ENCODE measurements at places on chromosomes 11 and 22. TPM values are rescaled to one million over a fixed set of nuclear protein-coding genes. Genes with fewer than 3 reads are reported as not detected.

DNA sequence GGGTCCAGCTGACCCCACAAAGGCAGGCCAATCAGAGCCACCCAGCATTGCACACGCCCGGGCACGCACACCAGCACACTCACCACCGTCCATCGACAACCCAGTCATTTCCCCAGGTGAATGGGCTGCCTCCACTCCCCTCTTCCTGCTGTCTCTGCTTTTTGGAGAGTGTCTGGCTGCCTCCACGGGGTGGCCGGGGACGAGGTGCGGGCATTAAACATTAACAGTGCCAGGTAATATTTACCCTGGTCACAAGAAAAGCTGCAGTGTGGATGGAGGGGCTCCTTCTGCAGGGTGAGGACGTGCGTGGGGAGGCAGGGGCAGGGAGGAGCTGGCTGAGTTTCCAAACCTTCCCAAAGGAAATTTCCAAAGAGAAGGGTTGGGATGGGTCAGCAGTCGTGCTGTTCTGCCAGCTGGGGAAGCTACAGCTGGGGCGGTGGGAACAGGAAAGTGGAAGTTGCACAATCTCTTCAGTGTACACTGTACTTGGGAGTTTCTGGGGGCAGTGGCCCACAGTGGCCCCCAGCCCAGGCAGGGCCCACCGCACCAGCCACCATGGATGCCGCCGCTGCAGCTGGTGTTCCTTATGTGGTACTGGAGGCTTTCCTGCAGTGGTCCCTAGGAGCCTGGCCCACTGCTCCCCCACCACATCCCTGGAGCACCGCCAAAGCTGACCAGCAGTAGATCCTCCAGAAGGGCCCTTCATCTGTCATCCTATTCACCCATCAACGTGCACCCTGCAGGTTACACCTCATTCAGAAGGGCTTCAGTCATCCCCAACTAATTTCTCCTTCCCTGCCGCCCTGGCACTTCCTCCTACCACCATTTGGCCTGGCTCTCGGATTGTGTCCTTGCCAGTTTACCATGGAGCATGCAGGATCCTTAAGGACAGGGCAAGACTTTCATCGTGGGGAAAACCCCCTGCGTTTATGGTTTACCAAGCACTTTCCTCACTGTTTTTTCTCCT is at the start of gene FXYD2:
Gene FXYD2, minus strand, starts transcription at position 174 of the 967 bp plus-strand sequence. Its CDS starts 66 bp downstream, at position 108.
- H3K4me1 ChIP-seq: peaks cover 14% of the 10 kb centered on the region
- H3K4me3 ChIP-seq: no peak within 1 kb of the TSS
- H3K27ac ChIP-seq: no peak within 1 kb of the TSS
- no peaks in the 10 kb centered on the region for H3K36me3 ChIP-seq

The OR52I2 gene
- polyA plus RNA-seq: 0.05 TPM

The NAGA gene
- polyA plus RNA-seq: 38.4 TPM

DNA sequence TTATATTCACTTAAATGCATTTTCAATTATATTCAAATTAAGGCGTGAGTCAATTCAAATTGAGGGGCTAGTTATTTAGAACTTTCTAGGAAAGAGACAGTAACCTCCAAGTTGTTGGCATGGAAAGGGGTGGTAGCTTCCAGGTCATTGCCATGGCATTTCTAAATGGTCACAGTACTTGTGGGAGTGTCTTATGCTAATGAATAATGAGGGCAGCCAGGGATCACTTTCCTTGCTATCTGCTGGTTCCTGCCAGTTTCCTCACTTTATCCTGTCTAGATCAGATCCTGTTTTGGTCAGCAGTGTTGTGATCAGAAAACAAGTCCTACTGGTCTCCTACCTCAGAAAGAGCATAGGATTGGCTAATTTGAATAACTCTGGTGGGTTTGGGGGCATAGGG is 21.8 kb upstream of the RNASEH2C start:
- no peak overlapping the region for H3K27ac ChIP-seq
- H3K4me1 ChIP-seq: no peaks in the 10 kb centered on the region
- H3K36me3 ChIP-seq: no peaks in the 10 kb centered on the region

- H3K4me1 ChIP-seq: peaks cover 29% of the 10 kb centered on the region
- H3K27me3 ChIP-seq: no peaks in the 10 kb centered on the region
- H3K27ac ChIP-seq: no peak overlapping the region
- no peak overlapping the region for H3K4me3 ChIP-seq
- no peak for DNase-seq
- no peaks in the 10 kb centered on the region for H3K36me3 ChIP-seq
Measured at GRCh38 chr11:628056-628455, 1.1 kb upstream of the SCT start.

- peak overlapping the region; percentile 66 for H3K27ac ChIP-seq
- 0 out of 2 replicates have a peak, but pooled peaks cover 2% of the 10 kb centered on the region for H3K4me1 ChIP-seq
Measured at GRCh38 chr11:18322818-18323570, 627 bp downstream of the GTF2H1 start.
